Upper lobe of right lung (tissue), 1 donor: ENCODE measurements at places on chromosomes 3 and 15. TPM values are rescaled to one million over a fixed set of nuclear protein-coding genes. Genes with fewer than 3 reads are reported as not detected.

Gene ARGFX
- total RNA-seq: not detected

Gene SLC28A2
- total RNA-seq: 0.35 TPM

- H3K4me1 ChIP-seq: no peaks in the 10 kb centered on the region
- H3K4me3 ChIP-seq: no peak overlapping the region
- no peak for DNase-seq
- H3K27me3 ChIP-seq: no peaks in the 10 kb centered on the region
- H3K36me3 ChIP-seq: no peaks in the 10 kb centered on the region
These were observed 37.1 kb upstream of the ST3GAL6 start for GRCh38 chr3:98726084-98726483.

DNA sequence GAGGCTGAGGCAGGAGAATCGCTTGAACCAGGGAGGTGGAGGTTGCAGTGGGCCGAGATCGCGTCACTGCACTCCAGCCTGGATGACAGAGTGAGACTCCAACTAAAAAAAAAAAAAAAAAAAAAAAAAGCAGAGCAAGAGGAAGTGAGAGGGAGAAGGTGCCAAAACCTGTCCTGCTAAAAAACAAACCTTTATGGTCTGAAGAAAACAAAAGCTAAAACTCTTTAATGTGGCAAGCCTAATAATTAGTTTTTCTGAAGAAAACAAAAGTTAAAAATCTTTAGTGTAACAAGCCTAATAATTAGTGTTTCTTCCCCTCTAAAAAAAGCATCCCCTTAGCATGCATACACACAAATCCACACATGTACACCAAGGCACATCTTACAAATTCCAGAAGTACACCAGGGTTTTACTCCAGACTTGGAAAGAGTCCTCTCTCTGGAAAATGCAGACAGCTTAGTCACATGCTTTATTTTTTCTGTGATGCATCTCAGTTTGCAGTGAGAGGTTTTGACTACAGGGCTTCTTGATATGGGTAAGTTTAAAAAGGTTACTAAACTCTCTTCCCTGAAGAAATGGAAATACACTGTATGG, 65.9 kb downstream of the HACD2 start:
- H3K4me3 ChIP-seq: no peak overlapping the region
- no peaks in the 10 kb centered on the region for H3K27me3 ChIP-seq
- peaks cover 6% of the 10 kb centered on the region for H3K36me3 ChIP-seq
- H3K4me1 ChIP-seq: peaks cover 7% of the 10 kb centered on the region

GRCh38 chr3:100641471-100642032, 32.2 kb downstream of the ADGRG7 start:
- no peaks in the 10 kb centered on the region for H3K36me3 ChIP-seq
- no peak overlapping the region for H3K4me3 ChIP-seq
- no peak for DNase-seq
- H3K27me3 ChIP-seq: no peaks in the 10 kb centered on the region
